ENCODE measurements at places on chromosomes 12 and 14.
A peak's percentile ranks its signal among the peaks of the same experiment; 100 is the strongest.

GRCh38 chr12:53011889-53012288, 5.6 kb downstream of the EIF4B start:
- no peak for DNase-seq

- peak; percentile 3 for DNase-seq
These were observed 187.4 kb upstream of the NTF3 start for GRCh38 chr12:5244513-5244972.

DNA sequence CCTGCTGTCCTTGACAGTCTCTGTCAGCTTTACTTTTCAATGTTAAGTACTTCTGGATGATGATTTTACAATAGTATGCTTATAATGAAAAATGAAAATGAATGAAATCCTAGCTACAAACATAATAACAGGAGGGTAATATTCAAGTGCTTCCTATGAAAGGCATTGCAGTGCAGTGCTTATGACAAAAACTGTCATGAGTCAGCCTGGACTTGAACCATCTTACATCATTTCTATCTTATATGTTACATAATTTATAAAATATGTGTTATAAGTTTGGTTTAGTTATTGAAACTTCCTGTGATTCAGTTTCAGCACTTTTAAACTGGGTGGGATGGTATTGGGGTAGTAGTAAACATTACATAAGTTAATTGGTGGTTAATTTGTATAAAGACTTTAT, 451.7 kb downstream of the TMEM117 start:
- no peak for DNase-seq

GRCh38 chr14:95505030-95505589, 11.3 kb downstream of the SYNE3 start:
- DNase-seq: no peak

DNA sequence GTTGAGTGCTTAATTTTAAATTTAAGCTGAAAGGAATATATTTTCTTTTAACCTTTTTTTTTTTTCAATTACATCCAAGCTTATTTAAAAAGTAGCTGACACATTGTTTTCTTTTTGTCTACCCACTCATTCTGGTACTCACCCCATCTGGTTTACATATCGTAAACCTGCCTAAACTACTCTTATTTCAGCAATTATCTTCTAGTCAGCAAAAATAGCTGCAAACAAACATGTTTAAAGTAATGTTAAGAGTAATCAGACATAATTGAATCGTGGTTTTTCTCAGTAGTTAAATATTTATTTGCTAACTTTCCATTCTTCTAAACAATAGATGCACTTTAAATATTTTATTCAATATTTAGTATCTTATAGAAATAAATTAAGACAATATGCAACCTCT, 492.7 kb upstream of the MGAT4C start:
- no peak for DNase-seq

GRCh38 chr14:89479802-89480201, 62.8 kb upstream of the FOXN3 start:
- DNase-seq: no peak

DNA sequence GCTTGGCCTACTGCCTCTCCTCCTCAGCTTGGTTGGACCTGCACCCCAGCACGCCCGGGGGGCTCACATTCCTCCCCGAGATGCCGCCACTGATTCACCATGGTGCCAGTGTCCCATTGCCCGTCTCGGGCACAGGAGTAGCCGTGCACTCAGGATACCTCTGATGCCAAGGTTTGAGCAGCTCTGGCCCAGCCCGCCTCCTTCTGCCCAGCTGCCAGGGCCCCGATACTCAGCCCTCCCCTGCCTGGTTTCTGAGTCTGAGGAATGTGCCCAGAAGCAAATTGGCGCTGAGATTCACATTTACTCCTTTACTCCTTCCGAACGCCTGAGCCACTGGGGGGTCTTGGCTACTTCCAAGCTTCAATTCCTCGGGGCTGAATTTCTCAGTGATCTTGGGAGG, 63.5 kb downstream of the NINJ2 start:
- DNase-seq: no peak

DNA sequence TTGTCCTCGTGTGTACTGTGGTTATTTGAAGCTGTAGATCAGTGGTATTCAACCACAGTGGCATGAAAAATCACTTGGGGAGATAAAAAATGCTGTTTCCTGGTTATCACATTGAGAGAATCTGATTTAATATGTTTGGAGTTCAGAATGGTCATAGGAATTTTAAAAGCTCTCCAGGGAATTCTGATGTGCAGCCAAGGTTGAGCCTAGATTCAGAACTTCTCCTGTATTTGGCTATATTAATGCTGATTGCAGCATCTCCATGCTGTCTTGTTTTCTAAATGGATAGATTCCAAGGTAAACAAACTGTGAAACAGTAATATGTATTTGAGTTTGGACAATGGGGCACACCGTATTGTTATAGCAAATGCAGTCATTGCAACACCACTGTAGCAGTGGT, 982.2 kb upstream of the FBXO33 start:
- DNase-seq: no peak

DNA sequence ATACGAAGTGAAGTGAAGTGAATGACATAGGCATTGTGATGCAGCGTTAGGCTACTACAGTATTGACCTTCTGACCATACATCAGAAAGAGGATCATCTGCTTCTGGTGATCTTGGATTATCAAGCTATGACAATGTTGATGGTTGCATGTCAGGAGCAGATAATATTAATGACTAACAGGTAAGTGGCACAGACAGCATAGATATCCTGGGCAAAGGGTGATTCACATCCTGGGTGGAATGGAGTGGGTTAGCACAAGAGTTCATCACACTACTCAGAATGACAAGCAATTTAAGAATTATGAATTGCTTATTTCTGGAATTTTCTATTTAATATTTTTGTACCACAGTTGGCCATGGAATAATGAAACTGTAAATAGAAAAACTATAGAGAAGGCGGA, 397.9 kb upstream of the ATP2B1 start:
- no peak for DNase-seq

DNA sequence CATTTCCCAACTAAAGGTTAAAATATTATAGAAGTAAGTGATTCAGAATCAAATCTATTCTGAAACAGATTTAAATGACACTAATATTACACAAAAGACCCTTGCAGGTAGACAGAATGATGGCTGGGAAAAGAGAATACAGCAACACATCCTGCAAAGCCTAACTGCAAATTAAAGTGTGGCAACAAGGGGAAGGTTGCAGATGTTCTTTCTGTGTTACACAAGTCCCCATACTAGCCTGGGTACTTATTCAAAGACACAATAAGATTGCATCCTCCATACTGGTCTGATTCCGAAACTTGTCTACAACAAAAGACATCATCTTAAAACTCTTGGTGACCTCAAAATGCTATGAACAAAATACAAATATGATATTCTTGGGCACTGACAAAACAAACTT, 50.5 kb downstream of the R3HDM2 start:
- DNase-seq: no peak

GRCh38 chr14:26775765-26776563, 178.1 kb upstream of the NOVA1 start:
- no peak for DNase-seq

DNA sequence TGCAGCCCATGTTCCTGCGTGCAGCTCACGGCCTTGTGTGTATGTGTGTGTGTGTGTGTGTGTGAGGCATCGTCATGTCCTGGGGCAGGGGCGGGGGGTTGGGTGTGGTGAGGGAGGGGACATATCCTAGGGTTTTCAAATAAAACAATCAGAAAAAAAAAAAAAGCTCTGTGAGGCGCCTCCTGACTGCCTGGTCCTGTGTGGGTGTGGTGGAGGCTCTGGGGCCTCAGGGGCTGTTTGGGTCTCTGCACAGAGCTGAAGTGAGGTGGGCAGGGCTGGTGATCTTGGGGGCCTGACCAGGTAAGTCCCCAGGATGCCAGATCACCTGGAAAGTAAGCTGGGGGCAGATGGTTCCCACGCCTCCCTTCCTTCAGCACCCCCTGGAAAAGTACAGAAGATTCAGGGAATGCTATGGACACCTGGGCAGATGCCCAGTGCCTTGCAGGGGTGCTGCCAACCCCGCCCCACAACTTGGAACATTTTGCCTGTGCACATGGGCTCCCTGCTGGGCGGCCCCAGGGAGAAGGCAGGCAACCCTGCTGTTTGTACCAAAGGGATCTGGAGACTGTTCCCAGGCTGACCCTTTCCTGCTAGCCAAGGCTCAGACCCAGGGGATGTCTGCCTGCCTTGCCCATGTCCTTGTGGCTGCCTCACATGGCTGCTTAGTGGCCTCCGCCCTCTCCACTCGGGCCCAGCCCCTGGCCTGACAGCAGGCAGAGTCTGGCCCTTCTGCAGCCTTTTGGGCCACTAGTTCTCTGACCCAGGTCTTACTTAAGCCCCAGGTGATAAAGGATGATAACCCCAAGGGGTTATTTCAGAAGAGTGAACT, 28.8 kb downstream of the CLSTN3 start:
- DNase-seq: no peak

DNA sequence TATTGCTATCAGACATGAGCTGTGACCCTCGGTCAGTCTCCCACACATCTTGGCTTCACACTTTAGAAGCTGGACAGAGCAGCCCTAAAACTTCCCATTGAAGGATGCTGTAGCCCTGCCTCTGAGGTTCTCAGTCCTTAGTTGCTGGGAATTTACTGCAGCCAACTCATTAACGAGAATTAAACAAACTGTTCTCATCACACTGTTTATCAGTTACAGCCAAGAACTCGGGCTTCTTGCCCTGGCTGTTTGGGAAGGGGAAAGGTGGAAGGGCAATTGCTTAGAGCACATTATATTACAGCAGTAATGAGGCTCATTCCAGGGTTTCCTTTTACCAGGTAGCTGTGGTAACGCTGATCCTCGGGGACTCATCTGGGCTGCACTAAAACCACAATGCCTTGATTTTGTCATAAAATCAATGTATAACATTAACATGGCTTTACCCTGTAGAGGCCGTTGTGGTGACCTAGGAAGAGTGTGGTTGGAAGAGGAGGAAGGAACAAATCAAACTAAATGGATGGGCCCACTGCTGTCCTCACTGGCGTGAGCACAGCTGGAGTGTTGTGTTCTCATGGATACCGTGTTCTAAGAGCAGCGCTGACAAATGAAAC, 87.1 kb downstream of the GPR135 start:
- DNase-seq: peak; percentile 12

DNA sequence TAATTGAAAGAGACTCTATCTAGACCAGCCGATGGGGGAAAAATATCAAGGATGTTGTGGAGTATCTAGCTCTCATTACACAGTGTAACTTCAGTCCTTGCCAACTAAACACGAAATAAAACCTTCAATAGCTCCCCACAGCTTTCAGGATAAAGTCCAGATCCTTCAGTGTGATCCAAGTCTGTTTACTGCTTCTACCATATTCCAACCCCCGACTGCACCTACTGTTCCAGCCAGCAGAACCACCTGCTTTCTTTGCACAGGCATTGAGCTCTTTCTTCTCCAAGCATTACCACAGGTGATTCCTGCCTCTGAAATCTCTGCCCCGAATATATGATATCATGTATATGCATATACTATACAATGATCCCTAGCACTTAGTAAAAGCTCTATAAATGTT, 2.2 kb upstream of the LRRC23 start:
- no peak for DNase-seq

DNA sequence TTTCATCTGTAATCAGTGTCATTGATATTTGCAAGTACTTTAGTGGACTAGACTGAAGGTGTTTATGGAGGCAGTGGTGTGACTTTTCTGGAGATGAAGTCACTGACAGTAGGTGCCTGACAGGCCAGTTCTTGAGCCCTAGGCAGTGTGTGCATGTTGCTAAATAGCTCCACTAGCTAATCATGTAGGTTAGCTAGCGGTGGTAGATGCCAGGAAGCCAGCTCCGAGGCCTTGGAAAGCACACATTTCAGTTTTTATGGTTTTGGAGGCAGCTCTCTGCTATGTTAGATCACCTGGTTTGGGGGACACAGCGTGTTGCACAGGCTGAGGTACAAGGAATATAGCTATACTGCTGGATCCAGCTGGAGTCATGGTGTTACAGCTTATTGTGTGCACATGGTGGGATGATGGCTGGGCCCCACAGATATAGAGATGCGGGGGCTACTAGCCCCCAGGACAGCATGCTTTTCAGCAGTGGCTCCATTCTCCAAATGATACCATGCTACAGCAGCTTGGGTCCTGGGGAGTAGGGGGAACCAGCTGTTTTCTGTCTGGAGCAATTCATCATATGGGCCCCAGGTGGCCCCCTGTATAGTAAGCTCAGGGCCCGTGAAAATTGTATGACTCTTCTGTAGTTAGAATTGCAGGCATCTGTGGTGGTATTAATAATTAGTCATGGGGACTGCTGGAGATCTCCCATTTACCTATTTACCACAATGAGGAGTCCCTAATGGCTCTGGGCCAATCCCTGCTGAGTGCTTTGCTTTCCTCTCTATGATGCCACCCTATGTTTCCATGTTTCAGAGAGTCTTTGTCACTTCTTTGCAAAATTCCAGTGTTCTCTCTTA, 367.2 kb upstream of the LMO3 start:
- no peak for DNase-seq

GRCh38 chr14:73014105-73014504, 12.8 kb downstream of the ZFYVE1 start:
- DNase-seq: no peak

GRCh38 chr14:60153991-60154390, 11.2 kb downstream of the DHRS7 start:
- peak; percentile 34 for DNase-seq

- DNase-seq: no peak
These were observed 58.5 kb downstream of the WNK1 start for GRCh38 chr12:810671-811415.

DNA sequence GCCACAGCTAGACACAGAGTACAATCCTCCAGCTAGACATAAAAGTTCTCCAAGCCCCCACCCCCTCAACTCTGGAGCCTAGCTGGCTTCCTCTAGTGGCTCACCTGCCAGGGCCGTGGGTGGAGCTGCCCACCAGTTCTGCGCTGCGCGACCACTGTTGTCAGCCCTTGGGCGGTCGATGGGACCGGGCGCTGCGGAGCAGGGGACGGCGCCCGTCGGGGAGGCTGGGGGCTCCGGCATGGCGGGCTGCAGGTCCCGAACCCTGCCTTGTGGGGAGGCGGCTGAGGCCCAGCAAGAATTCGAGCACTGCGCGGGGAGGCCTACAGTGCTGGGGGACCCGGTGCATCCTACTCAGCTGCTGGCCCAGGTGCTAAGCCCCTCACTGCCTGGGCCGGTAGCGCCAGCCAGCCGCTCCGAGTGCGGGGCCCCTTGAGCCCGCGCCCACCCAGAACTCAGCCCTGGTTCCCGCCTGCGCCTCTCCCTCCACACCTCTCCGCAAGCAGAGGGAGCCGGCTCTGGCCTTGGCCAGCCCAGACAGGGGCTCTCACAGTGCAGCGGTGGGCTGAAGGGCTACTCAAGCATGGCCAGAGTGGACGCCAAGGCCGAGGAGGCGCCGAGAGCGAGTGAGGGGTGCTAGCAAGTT, 51.0 kb downstream of the RTN1 start:
- DNase-seq: no peak

All from Ammon's horn (tissue), 1 donor.